WTC11 (cell line): ENCODE measurements at places on chromosomes 7 and 10.

DNA sequence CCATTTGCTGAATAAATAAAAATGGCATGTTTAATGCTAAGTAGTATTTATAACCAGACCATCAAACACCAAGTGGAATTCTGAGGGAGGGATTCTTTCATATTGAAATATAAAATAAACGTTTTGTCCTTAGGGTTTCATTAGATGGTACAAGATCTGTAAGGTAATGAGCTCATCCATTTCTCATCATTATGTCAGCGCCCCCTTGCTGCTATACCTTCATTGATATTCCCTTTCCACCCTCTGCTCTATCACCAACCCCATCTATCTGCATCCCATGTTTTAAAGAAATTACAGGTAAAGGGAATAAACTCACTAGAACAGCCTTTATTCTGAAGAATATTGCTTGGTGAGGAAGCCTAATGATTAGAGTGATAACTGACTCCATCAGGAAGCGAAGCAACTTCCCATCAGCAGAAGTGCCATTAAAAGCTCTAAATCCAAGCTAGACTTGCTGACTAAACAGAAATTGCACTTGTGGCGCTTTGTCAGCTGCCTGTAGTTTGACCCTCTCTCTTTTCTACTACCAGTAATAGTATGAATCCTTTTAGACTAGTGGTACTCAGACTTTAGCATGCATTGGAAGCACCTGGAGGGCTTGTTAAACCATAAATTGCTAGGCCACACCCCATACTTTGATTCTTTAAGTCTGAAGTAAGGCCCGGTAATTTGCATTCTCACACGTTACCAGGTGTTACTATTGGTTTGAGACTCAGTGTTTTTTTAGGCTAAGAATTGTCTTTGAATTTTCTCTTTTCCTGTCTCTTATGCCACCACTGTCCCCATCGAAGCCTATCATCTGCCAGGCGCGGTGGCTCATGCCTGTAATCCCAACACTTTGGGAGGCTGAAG, 27.5 kb downstream of the ADD3 start:
- no peak for DNase-seq

GRCh38 chr7:68700414-68700813, 897.9 kb upstream of the AUTS2 start:
- DNase-seq, result no peak

- no peak for DNase-seq
Measured at GRCh38 chr7:55548295-55548731, 24.0 kb downstream of the VOPP1 start.

GRCh38 chr7:1463676-1464223, 4.5 kb upstream of the MICALL2 start:
- DNase-seq, result no peak

GRCh38 chr10:14671386-14671831, 103.3 kb downstream of the FAM107B start:
- peak; percentile 41 for DNase-seq

DNA sequence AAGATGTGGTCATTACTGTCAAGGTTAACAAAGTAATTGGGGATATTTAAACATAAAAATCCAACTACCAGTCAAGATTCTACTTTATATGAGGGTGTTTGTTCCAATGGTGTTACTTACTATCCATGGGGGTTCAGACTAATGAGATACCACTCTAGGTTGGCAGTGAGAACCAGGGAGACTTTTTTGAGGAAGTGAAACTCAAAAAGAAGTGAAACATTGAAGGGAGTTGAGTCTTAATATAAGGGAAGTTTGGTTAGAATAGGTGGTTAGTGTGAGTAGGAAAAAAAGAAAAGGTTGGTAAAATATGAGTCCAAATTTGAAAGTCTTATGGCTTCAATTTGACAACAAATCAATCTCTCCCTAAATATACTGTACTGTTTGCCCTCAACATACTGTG, 123.6 kb upstream of the ANK3 start:
- DNase-seq, result no peak

- no peak for DNase-seq
Measured at GRCh38 chr7:146492017-146492416, 375.4 kb downstream of the CNTNAP2 start.

- DNase-seq, result peak; percentile 52
Measured at GRCh38 chr10:75402486-75403143, 1.1 kb upstream of the ZNF503 start.

DNA sequence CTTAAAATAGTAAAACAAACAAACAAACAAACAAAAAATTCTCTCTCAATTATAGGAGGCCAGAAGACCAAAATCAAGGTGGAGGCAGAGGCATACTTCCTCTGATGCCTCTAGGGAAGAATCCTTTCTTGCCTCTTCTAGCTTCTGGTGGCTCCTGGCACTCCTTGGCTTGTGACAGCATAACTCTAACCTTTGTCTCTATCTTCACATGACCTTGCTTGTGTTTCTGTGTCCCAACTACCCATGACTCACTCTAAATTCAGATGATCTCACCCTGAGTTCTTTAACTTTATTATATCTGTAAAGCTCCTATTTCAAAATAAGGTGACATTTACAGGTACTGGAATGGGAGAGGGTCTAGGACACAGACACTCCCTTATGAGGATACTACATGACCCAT, 88.3 kb upstream of the ANTXRL start:
- DNase-seq, result no peak

DNA sequence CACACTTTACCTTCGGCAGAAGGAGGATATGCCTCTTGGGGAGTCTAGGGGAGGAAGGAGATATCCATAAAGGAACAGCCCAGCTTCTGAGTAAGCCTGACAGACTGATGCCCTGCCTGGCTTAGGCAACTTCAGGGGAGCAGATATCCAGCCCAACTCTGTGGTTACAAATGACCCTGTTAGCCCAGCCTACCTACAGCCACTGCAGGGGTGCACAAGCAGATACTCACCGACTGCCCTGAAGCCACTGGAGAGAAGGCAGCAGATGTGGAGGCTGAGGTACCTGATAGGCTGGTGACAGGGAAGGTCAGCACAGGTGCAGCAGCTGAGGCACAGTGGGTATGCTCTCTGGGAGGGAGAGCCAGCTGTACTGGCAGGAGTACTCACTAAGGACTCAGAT, 770.2 kb downstream of the GRID1 start:
- DNase-seq, result no peak

- peak; percentile 97 for DNase-seq
Measured at GRCh38 chr7:100158229-100159098, at the start of gene TRAPPC14. TRAPPC14 (minus strand) TSS chr7:100158723; CDS start chr7:100158499, 224 bp downstream.

DNA sequence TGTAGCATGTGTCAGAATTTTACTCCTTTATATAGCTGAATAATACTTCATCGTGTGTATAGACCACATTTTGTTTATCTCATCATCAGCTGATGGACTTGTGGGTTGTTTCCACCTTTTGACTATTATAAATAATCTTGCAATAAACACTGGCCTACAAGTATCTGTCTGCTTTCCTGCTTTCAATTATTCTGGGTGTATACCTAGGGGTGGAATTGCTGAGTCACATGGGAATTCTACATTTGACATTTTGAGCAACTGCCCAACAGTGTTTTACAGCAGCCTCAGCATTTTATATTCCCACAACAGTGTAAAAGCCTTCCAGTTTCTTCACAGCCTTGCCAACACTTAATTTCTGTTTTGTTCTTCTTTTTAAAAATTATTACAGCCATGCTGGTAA, 200.3 kb upstream of the PRSS1 start:
- DNase-seq, result no peak

GRCh38 chr10:63665670-63666134, 144.5 kb downstream of the REEP3 start:
- no peak for DNase-seq

- no peak for DNase-seq
Measured at GRCh38 chr10:35824704-35825103, 182.6 kb upstream of the FZD8 start.

DNA sequence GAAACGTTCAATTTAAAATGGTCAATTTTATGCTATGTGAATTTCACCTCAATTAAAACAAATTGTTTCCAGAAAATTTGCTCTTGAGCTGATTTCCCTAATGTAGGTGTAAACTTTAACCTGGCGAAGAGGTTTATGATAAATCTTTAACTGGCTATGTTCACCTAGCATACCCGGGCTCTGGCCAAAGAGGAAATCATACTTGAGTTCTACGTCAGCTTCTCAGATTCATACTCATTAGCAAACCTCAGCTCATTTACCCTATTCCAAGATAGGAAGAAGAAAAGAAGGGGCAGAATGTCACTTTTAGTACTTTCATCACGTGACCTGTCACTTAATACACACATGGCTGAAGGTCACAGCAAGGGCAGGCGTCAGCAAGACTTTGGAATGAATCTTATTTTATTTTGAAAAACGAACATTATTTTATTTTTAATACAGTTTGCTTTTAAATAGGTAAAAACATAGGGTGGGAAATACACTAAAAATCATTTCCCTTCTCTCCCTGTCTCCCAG, 97.0 kb downstream of the ABLIM1 start:
- no peak for DNase-seq

DNA sequence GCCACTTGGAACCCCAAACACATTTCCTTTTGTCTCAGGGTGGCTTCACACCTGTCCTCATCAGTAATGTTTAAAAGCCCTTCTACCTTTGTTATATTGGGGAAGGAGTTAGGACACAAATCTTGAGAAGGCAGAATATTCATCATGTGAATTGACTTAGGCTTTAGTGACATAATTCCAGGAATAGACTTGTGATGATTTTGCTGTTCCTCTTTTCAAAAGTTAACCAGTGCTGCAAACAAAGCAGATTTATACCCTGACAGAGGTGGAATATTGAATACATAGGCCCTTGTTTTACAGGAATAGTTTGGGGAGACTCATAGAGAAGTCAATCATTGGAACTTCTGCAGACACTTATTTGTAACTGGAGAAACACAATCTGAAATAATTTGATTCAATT, 27.0 kb downstream of the ZNF786 start:
- DNase-seq, result no peak

GRCh38 chr10:125261491-125262186, 101.3 kb upstream of the CTBP2 start:
- DNase-seq, result no peak

DNA sequence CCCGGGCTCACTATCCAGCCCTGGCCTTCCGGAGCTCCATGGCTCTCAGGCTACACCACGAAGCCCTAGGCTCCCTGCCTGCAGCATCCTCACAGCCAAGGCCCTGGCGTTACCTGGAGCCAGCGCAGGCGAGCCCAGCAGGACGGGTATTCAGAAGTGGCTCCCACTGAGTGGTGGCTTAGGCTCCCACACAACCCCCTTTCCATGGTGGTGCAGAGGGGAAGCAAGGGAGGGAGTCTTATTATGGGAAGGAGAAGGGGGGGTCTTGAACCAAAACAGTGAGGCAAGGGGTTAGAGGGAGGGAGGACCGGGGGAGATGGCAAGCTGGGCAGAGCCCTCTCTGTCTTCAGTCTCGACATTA, 29.6 kb upstream of the NDST2 start:
- DNase-seq, result no peak

GRCh38 chr10:19862811-19863515, 46.7 kb downstream of the PLXDC2 start:
- DNase-seq, result no peak

GRCh38 chr10:4459531-4459930, 366.5 kb upstream of the AKR1E2 start:
- DNase-seq, result no peak

GRCh38 chr10:3786295-3787015, 1.4 kb upstream of the KLF6 start:
- peak; percentile 68 for DNase-seq

- no peak for DNase-seq
Measured at GRCh38 chr7:36887969-36888368, 163.7 kb upstream of the AOAH start.

- DNase-seq, result no peak
Measured at GRCh38 chr7:96770758-96771157, 61.1 kb upstream of the SEM1 start.

DNA sequence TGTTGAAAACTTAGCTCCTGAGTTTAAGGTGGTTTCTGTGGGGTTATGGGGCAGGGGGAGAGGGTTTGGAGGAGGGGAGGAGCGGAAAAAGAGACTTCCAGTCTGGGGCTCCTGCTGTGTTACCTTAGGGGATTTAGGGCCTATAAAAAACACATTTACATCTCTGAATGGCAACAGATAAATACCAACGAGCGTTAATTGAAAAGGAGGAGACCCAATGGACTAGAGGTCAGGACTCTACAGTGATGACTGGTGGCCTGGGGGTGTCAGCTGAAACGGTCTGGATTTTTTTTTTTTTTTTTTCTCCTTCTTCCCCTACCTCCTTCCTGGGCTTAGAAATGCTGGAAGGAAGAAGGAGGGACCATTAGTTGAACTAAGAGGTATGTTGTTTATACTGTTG, 47.4 kb downstream of the AUTS2 start:
- peak; percentile 28 for DNase-seq

DNA sequence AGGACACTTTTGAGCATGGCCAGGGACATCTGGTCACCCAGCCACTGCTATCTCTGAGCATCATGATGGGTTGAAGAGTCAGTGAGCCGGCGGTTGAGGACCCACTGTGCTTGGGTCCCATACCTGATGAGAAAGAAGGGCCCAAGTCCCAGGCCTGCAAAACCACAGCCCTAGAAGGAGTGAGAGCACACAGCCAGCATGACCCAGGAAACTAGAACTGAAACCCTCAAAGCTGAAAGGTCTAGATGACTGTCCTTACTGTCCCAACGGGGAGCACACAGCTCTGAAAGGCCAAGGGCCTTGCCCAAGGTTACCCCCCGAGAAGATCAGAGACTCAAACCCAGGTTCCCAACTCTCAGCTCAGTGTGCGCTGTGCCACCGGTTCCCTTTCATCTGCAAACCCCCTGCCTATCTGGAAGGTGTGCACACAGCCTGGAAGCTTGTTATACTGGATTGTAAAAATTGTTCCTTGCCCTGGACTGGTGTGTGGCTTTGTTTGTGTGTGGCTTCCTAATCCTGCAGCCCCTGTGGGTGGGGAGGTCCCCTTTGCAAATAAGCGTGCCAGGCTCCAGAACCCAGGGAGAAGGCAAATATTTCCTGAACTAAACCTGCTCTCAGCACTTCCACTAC, 22.6 kb upstream of the PSAP start:
- DNase-seq, result no peak

- DNase-seq, result no peak
Measured at GRCh38 chr7:83658126-83658525, 9.2 kb upstream of the SEMA3E start.

GRCh38 chr10:32960022-32960421, 2.0 kb upstream of the ITGB1 start:
- no peak for DNase-seq

DNA sequence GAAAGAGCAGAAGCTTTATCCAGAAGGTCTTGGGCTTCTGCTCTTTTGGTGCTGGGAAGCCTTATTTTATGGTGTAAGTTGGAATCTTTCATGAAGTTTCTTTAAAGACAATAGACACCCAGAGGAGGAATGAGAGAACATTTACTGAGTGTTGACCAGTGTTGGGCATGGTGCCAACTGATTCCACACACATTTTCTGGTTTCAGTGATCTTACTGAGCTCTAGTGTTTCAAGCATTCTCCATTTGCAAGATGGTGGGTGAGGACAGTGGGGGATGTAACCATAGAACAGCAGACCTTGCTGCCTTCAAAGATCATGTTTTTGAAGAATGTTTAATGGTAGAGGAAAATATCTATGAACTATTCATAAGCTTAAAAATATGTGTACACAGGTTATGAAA, 114.6 kb downstream of the LRMDA start:
- DNase-seq, result no peak
